Suppressor macrophage treated with lipopolysaccharide for 4 hours (primary cell): ENCODE measurements at places on chromosomes 3 and 15.

GRCh38 chr3:197026481-197026866 lies 3.1 kb downstream of the MELTF start:
- no peak for DNase-seq

GRCh38 chr3:52215351-52215750 lies 10.1 kb downstream of the TLR9 start:
- DNase-seq = no peak

DNA sequence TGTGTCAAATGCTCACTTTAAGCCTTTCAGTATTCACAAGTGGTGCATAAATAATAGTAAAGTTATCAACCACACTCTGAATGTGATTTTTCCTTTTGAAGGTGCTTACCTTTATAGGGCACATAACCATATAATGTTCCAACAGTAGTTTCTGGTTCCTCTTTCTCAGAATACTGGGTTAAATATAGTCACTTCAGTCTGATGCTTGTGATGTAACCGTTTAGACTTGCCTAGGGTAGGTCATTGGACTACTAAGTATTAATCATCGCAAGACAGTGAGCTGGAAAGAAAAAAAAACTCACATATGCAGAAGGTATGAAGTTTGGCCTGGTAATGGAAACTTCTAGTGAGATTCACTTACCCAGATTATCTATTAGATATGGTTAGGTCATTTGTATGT lies 1.9 kb downstream of the KBTBD8 start:
- DNase-seq = peak; percentile 88

DNA sequence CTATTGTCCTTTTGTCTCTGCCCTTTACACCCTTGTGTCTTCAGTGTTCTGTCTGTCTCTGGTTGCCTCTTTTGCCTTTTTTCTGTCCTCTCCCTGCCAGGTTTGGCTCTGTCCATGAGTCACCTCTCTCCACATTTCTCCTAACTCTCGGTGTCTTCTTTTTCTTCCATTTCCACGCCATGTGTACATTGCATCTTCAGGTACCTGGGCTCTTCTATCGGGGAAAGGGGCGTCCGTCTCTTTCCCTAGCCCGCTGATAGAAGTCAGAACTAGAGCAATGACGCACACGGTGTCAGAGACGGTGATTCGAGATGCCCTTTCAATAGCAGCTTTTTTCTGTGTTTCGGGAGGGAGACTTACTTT lies 641 bp downstream of the OPA1 start:
- peak; percentile 52 for DNase-seq

- DNase-seq = no peak
Observed at GRCh38 chr15:60582370-60583036, 103.6 kb upstream of the ICE2 start.
